ENCODE measurements at places on chromosomes 11 and 22. TPM values are rescaled to one million over a fixed set of nuclear protein-coding genes. Genes with fewer than 3 reads are reported as not detected.

The IGSF9B gene
- 13.4 TPM for total RNA-seq

The CHRDL2 gene
- not detected for total RNA-seq

The TUBA8 gene
- 6.7 TPM for total RNA-seq

The TSPAN32 gene
- total RNA-seq = 0.45 TPM

The SEZ6L gene
- 0.13 TPM for total RNA-seq

The RGL4 gene
- total RNA-seq = 0.25 TPM

- DNase-seq = no peak
These were observed 6.7 kb upstream of the PAX6 start for GRCh38 chr11:31817621-31818424.

- DNase-seq = no peak
These were observed 9.4 kb downstream of the CEP164 start for GRCh38 chr11:117337076-117337475.

GRCh38 chr11:88102598-88102934 is 72.7 kb downstream of the RAB38 start:
- no peak for DNase-seq

DNA sequence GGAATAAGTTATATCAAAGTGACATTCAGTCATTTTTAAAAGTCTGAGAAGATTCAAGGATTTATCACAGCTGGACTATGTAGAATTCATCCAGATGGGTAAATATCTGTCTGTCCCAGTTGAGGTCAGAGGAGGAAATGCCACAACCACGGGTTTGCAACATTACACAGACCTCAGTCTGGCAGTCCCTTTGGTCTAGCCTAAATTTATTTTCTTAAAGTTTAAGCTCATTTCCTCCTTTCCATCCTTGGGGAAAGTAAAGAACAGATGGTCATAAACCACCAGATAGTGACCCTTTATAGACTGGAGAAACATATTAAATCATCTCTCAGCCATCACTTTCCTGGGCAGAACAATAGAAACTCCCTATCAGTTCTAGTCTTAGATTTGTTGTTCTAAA is 238.4 kb upstream of the DDI1 start:
- no peak for DNase-seq

DNA sequence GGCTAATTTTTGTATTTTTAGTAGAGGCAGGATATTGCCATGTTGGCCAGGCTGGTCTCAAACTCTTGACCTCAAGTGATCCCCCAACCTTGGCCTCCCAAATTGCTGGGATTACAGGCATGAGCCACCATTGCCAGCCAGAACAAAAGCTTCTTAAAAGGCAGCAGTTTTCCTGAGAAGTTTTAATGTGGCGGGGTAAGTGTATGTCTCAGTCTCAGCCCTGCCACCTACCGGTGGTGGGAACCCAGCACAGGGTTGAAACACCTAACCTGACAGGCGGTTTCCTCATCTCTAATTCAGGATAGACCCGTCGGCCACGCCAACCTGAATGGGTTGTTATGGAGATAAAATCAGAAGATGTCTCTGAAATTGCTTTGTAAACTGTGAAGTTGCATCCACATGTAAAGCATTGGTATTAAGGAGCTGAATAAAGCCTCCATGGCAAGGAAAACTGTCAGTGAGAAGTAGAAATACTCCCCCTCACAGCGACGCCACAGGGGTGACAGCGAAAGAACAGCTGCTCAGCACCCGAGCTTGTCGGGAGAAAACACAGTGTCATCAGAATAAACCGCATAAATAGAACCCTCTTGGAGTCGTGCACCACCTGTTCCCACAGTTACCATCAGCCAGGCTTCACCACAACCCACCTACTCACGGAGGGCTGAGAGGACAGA is 165.9 kb upstream of the NCAM1 start:
- DNase-seq = no peak

GRCh38 chr11:116317212-116317611 is 455.6 kb downstream of the BUD13 start:
- DNase-seq = no peak

- DNase-seq = no peak
These were observed 24.7 kb downstream of the DSCAML1 start for GRCh38 chr11:117772360-117772759.

- DNase-seq = no peak
These were observed 32.7 kb upstream of the TMEM41B start for GRCh38 chr11:9347100-9347499.

- DNase-seq = no peak
These were observed 414.4 kb upstream of the CADM1 start for GRCh38 chr11:115918576-115918975.

GRCh38 chr22:37403267-37403960 is 23.9 kb downstream of the ELFN2 start:
- no peak for DNase-seq

GRCh38 chr22:30511109-30511508 is 5.6 kb upstream of the SEC14L4 start:
- DNase-seq = no peak

DNA sequence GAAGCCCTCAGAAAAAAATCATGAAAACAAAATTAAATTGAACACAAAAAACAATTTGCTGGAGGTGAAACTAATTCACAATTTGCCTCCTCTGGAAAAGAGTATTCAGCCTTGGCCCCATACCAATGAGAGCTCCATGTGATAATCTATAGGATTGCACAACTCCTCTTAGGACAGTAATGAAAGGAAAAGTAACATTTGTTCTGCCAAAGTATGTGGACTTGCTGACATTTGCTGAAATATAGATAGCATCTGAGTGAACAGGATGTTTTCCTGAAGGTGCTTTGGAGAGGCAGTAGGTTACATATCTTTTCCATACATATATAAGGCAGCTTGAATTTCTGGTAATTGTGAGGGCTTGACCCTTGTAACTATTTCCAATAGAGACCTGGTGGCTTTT is 122.8 kb downstream of the OR4C45 start:
- DNase-seq = no peak

GRCh38 chr11:4154503-4154902 is 59.9 kb downstream of the RRM1 start:
- no peak for DNase-seq

DNA sequence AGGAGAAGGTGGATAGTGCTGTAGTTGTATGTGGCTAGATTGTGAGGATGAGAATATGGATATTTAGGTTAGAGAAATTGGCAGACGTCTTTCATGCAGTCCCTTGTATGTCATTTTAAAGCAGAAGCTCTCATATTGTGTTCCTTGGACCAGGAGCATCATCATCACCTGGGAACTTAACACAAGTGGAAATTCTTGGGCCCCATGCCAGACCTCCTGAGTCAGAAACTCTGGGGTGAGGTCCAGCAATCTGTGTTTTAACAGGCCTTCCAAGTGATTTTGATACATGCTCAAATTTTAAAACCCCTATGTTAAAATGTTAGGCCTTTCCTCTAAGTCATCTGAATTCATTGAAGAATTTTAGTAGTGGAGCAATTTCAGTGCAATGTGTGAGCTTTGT is 34.8 kb downstream of the JHY start:
- DNase-seq = peak; percentile 93

DNA sequence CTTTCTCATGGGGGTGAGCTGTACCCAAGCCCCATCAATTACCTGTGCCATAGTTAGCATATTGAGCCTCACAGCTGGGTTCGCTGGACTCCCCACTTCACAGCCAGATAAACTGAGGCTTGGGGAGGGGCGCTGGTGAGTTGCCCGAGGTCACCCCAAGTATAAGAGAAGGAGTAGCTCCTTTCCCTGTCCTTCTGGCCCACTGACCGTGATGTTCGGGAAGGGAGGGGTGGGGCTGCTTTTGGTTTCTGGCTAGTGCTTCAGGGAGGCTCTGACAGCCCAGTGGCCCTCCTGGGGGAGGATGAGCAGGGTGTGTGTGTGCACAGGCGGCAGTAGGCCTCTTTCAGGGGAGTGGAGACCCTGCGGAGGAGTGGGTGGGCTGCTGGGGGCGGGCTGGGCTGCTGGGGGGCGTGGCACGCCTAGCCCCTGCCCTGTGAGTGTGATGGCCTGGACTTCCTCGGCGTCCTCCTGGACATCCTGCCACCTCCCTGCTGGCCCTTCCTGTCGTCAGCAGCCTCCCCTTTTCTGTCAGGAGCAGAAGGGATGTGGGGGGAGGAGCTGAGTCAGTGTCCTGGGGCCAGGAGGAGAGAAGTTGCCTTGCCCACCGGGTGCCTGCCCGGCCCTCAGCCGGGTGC is 50.3 kb downstream of the TRIOBP start:
- DNase-seq = peak; percentile 29

- DNase-seq = no peak
These were observed 908.8 kb downstream of the OPCML start for GRCh38 chr11:132623511-132623910.

Data from thyroid gland (tissue), 4 donors.